Pons (tissue), 1 donor: ENCODE measurements at places on chromosomes 7 and 10.

- no peak for DNase-seq
Observed at GRCh38 chr10:122587098-122587760, 26.7 kb downstream of the DMBT1 start.

DNA sequence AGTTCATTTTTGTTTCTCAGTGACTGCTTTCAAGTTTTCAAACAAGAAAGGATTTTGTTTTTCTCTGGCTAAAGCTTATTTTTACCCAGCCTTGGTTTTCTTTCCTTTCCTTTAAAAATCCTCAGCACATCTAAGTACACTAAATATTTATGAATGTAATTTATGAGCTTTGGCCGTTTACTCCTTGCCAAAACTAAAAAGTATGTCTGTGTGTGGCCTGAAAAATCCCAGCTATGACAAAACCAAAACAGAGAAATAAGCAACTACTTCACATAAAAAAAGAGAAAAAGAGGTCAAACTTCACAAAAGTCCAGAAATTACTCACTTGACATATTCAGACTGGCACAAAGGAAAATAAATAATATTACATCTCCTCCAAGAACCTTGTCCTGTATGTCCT, 365.1 kb upstream of the NFE2L3 start:
- no peak for DNase-seq

DNA sequence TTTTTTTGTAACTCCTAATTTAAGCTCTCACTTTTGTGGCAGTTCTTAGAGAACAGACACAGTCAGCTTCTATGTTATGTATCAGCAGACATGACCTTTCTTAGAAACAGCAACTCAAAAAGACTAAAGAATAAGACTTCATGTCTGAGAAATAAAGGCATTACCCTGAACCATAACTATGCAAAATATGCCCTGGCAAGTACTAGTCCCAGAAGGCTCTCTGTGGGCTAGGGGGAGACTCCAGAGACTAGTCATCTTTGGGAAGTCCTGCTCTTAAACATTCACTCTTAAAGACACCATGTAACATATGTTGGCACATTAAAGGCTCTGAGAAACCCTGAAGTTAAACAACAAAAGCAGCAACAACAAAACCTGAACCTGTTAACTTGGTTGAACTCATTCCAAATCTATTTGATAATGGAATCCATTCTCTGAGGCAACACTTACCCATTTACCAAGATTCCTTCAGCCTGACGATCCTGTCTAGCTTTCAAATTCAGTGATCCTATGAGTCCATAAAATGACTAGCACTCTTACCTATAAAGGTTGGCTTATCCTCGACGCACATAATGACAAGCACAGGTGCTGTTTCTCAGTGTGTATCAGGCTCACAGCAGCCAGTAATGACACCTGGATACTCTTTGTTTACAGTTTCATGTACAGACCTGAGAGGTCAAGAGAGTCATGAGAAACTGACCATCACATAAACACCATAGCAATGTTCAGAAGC, 62.3 kb downstream of the OSBPL3 start:
- no peak for DNase-seq

- DNase-seq, result no peak
Observed at GRCh38 chr10:104456802-104457542, 103.3 kb downstream of the CFAP58 start.

GRCh38 chr7:28979776-28980175, 21.6 kb upstream of the TRIL start:
- DNase-seq, result no peak

DNA sequence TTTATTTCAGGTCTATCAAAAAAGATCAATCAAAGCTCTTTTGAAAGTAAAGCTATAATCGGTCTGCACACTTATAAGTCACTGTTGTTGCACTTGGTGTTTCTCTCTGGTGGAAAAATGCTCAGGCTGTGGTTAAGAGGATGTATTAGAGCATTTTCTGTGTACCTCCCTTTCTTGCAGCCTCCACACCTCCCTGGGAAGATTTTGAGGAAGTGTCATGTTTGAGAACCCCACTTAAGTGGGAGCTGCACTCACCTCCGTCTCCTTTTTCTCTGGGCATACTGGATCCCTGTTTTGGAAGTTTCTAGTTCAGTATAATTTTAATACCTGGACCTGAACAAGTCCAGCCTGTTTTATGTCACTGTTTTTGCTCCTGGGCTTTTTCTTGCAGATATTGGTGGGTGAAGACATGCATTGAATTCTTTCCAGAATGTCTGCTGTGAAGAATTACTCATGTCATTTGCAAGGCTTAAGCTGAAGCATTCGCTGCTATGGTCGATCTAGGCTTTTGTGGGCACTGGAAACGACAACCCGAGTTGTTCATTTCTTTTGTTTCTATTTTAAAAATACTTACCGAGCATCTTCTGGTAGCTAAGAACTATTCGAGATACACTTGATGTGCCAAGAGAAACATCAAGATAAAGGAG, 36.6 kb downstream of the TCF7L2 start:
- no peak for DNase-seq
